ENCODE measurements at places on chromosomes 3 and 15.
A peak's percentile ranks its signal among the peaks of the same experiment; 100 is the strongest.

DNA sequence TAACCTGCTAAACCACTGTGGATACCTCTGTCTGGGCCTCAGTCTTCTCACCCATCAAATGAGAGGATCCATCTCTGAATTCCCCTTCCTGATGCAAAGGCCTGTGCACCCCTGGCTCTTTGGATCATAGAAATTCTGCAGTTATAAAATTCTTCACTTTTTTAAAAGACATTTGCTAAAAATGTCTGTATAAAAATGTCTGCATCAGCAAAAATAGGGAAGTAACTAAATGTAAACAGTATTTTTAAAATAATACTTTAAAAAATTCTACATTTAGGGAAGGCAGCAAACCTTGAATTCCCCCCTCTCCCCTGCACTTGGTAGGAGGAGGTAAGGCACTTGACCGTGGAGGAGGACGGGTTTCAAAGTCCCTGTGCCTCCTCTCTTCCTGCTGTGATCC lies 25.6 kb upstream of the TRIM59 start:
- no peak for DNase-seq

DNA sequence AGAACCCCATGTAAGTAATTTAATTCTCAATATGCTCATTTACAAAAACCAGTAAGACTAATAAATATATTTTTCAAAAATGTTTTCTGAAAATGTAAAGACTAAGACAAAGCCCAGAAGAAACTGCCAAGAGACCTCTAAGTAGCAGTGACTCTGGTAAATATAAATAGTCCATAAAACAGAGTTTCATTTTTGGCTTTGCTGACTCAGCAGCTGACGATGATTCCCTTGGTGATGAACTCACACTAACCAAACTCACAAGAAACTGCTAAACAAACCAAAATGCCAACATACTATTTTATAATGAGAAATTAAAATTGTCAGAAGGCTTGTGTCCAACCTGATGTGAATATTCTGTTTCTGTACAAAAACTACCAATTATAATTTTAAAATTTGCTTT lies 31.5 kb upstream of the IMPG2 start:
- DNase-seq = no peak

- no peak for DNase-seq
These were observed 105.3 kb upstream of the TOPAZ1 start for GRCh38 chr3:44136421-44136820.

GRCh38 chr15:95300958-95301357 lies 1029.5 kb upstream of the NR2F2 start:
- no peak for DNase-seq

DNA sequence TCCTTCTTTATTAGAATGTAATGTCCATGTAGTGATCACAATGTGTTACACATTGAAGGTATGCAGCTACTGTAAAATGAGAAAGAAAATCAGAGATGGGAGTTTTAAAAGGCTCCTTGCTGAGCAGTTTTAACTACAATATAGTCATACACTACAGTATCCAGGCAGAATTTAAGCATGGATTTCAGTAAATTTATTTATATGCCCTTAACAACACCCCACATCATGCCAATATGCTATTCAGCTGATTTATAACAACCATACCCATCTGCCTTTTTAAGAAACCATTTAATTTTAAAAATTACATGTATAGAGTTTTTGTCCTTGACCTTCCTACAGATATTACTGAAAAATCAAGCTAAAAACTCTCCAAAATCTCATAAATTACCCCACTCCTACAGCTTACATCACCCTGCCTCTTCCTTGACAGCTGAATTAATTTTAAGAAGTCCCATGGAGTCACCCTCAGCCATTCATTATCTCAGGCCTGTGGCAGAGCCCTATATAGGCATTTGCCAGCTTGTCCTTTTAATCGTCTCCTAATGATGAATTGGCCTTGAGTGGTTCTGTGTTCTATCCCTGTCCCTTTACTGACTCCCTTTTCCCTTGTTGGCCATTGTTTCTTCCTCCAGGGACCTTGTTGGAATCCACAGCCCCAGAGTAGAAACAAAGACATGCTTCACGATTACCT lies 797.6 kb upstream of the ARRDC4 start:
- no peak for DNase-seq

- peak; percentile 59 for DNase-seq
These were observed 308.4 kb downstream of the PDCD6IP start for GRCh38 chr3:34106879-34107278.

- peak; percentile 67 for DNase-seq
These were observed 22.3 kb downstream of the CMTM7 start for GRCh38 chr3:32413845-32414521.

DNA sequence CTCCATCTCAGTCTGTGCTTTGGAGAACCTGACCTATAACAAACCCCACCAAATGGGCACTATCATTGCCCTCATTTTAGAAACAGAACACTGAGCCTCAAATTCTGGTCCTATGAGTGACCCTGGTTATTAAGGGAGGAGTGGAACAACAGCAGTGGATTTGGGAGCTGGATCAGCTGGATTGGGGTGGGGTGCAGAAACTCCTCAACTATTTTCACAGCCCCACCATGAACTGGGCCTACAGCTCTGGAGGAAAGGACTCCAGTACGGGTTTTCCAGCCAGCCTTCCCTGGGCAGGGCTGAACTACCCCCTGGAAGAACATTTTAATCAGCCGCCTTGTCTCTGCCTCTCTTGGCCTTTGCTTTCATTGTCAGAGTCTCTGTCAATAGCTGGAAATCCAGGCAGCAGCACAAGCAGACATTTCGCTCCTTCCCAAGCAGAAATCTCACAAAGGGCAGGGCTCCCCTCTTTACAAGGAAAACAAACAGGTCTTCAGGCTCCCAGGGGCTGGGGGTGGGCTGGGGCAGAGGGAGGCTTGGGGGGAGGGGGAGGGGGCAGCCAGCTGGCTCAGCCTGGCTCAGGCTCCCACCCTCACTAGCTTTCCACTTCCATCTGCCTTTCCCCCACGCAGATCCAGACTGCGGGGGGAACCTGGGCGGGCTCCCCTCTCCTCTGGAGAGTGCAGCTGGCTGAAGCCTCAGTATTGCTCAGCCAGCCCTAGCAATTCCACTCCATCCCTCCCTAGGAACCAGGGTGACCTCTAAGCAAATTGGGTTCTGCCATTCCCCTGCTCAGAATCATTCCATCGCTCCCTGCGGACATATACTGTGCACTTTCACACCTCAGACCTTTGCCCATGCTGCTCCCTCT lies 13.7 kb upstream of the TLE3 start:
- DNase-seq = peak; percentile 92

- no peak for DNase-seq
These were observed 72.2 kb downstream of the DLG1 start for GRCh38 chr3:197226179-197226578.

DNA sequence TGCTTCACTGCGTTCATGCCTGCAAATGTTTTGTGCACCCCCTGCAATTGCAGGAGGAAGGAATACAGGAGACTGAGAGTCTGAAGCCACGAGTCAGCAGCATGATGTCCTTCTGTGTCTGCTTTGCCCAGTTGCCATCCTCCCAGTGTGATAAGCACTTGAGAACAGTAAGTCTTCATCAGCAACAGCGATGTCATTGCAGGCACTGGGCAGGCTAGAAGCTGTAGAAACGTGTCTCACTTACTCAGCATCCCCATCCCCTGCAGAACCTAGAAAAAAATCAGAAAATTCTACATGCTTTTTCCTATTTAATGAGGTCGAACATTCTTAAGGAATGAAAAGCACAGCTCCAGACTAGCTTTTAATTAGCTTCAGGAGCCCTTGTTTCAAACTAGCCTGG lies 156.5 kb upstream of the LPP start:
- no peak for DNase-seq

- no peak for DNase-seq
These were observed 9.2 kb downstream of the PLSCR4 start for GRCh38 chr3:146241523-146242240.

- no peak for DNase-seq
These were observed 378.2 kb downstream of the MECOM start for GRCh38 chr3:169285057-169286033.

- DNase-seq = no peak
These were observed 42.9 kb downstream of the GXYLT2 start for GRCh38 chr3:72930754-72931153.

DNA sequence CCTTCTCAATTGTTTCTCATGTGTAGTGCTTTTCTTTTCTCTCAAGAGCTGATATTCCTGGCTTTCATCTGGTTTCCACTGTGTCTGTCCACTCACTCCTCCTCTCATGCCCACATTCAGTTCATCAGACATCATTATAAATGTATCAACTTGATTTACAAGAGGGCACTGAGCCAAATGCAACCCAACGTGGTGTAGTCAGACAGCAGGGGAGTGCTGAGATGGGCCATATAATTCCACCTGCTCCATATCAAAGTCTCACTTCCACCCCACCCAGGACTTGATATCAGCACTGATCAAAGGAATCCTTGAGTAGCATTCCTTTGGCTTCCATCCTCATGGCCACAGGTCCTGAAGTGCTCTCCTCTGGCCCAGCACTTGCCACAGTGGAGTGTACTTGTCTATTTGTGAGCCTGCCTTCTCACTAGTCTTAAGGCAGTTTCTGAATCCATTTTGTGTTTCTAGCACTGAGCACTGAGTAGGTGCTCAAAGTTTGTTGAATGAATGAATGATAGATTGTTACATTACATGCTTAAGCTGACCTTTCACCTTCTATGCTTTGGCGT lies 252.8 kb downstream of the CLSTN2 start:
- no peak for DNase-seq

GRCh38 chr15:91142106-91142744 lies 42.2 kb downstream of the SV2B start:
- peak; percentile 40 for DNase-seq

GRCh38 chr3:159609625-159610024 lies 379.0 kb upstream of the IL12A start:
- DNase-seq = no peak

DNA sequence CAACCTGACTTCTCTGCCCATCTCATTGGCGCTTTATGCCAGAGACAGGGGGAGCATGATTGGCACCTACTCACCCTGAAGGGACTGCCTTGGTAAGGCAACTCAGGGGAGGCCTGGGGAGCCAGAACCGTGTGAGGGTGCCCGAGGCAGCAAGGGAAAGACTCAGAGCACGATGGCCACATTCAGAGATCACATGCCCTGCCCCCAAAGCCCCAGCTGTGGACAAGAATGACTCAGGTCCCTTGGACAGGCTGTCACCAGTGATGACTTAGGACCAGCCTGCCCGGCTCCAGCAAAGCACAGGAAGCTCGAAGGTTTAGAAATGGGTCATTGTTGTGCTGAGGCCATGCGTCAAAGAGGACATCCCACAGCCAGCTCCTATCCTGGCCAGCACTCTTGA lies 49.1 kb upstream of the LIMD1 start:
- no peak for DNase-seq

DNA sequence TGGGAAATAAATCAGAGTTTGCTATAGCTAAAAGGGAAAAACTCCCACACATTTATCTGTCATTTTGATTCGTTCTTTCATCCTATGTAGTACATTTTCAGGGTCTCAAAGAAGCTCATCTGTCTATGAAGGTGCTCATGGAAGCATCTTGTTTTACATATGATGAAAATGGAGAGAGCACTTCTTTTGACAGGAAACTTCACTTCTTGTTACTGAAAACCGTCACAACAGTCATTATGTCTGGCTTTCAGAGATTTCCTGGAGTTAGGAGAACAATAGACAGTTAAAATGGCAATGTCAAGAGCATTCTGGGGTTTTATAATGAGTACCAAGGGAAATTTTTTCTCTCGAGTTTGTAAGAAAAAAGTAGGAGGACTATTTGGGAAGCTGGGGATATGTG lies 83.3 kb downstream of the TMEM108 start:
- no peak for DNase-seq

DNA sequence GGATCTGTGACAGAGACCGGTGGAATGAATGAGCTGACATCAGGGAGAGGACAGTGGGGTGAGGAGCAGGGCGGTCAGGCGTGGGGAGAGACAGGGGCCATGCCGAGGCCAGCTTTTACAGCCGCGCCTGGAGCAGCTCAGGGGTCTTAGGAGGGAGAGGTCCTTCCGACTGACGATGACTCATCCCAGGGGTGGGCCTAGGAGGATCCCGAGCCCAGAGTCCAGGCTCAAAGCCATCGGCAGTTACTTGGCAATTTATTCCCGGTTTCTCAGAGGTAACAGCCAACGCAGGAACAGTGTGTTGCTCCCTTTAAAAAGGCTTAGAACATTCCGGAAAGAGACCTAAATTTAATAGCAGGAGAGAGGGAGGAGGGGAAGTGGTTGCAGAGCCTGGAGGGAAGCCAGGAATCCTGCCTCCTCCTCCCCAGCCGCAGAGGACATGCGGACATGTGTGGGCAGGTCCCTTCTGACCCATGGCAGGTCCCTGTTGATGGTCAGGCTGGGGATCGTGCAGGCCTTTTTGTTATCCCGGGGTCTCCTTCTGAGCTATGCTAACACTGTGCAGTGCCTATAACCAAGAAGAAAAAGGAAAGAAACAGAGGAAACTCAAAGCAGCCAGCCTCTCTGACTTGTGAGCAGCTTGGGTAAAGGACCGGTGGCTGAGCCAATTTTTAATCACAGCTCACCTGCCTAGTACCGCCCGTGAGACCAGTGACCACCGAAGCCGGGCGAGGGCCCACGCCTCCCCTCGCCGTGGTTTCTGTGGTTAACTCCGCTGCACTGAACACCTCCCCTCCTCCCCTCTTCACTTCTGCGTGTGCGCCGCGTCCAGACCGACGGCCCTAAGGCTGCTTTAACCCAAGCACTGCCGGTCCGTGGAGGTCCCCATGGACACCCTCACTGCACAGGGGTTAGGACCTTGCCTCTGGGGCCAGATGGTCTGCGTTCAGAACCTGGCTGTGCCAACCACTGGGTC lies 392.4 kb upstream of the PROK2 start:
- peak; percentile 34 for DNase-seq

GRCh38 chr15:69304182-69304545 lies 5.5 kb downstream of the PAQR5 start:
- no peak for DNase-seq
